Right forelimb (tissue), 1 donor: ENCODE measurements at places on chromosomes 4 and X.

- peak; percentile 79 for DNase-seq
Observed at GRCh38 chrX:50813843-50814661, at the start of gene SHROOM4. TSS of gene SHROOM4 (minus strand) at chrX:50814194. CDS start at chrX:50814018, 176 bp downstream.

DNA sequence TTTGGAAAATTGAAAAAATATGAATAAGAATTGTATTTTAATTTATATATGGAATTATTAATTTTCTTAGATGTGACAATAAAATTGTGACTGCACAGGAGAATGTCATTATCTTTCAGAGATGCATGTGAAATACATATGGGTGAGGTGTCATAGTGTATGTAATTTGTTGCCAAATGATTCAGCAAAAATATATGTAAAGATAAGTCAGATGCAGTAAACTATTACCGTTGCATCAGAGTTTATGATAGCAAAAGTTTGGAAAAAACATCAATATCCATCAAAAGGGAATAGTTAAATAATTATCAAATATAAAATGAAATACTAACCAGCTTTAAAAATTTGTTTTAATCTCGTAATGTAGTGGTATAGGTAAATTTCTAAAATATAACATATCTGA, 10.4 kb upstream of the SLC7A11 start:
- DNase-seq, result no peak

DNA sequence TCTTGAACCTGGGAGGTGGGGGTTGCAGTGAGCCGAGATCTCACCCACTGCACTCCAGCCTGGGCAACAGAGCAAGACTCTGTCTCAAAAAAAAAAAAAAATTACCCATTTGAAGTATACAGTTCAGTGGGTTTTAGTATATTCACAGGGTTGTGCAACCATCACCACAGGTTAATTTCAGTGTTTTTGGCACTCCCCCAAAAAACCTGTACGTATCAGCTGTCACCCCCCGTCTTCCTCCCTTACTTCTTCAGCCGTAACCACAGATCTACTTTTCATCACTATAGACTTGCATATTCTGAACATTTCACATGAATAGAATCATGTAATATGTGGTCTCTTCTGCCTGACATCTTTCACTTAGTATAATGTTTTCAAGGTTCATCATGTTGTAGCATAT, 11.7 kb upstream of the PTTG2 start:
- DNase-seq, result no peak

DNA sequence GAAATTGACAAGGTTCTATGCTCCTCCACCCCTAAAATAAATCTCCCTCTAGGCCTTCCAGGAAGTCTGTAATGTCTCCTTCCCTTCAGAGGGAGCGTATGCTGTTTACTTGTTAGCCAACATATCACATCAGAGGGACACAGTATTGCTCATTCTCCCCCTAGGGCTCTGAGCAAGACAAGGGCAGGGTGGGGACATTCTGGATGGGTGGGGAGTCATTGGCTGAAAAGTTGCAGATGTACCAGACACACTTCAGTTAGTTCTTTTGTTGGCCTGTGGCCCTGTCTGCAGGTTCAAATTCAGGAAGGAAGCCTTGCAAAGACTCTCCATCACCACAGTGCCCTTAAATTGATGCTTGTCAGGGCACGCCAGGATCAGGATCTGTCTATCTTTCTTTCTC, 106.3 kb upstream of the TEX13D start:
- no peak for DNase-seq

GRCh38 chr4:52192721-52193135, 141.6 kb downstream of the SPATA18 start:
- DNase-seq, result no peak

- no peak for DNase-seq
Observed at GRCh38 chrX:45619290-45619689, 418.6 kb upstream of the DIPK2B start.

GRCh38 chrX:101108284-101108683, 10.3 kb downstream of the CENPI start:
- no peak for DNase-seq

- no peak for DNase-seq
Observed at GRCh38 chrX:15815779-15816437, 25.6 kb downstream of the ZRSR2 start.

DNA sequence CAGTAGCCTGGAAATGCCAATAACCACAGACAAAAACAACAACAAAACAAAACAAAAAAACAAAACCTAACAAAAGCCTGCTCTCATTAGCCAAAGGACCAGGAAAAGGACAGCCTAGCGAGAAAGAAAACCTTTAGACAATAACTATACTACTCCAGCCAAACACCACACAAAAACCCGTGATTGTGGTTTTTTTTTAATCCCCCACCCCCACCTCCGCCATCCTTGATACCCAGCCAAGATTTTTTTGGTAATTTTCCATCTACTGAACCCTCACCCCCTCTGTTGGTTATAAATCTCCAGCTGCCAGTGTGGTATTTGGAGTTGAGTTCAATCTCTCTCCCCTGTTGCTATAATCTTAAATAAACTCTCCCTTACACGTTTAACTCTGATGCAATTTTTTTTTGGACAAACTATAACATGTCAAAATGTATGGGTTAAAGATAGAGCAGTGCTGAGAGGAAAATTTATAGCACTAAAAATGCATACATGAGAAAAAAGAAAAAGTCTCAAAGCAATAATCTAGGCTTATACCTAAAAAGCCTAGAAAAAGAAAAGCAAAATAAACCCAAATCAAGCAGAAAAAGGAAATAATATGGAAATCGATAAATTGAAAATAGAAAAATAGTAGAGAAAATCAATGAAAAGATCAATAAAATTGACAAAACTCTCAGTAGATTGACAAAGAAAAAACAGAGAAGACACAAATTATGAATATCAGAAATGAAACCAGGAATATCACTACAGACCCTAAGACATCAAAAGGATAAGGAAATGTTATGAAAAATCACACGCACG, 83.7 kb downstream of the NAT8L start:
- no peak for DNase-seq

DNA sequence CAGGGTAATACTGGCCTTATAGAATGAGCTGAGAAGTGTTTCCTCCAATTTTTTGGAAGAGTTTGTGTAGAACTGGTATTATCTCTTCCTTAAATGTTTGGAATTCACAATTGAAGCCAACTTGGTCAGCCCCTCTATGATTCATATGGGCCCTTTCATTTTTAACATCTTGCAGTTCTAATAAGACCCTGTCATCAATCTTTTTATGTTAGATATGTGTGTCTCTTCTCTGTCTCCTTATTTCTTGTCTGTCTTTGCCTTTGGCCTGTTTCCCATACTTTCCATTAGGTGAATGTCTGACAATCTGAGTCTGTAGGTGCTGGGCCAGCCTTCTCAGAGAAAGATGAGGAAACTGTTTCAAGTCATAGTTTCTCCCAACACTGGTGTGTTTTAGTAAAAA, 88.7 kb downstream of the SLC16A2 start:
- DNase-seq, result no peak

GRCh38 chr4:140726776-140727500, 29.2 kb downstream of the TBC1D9 start:
- DNase-seq, result no peak

- no peak for DNase-seq
Observed at GRCh38 chrX:57364145-57364544, 77.6 kb downstream of the FAAH2 start.

DNA sequence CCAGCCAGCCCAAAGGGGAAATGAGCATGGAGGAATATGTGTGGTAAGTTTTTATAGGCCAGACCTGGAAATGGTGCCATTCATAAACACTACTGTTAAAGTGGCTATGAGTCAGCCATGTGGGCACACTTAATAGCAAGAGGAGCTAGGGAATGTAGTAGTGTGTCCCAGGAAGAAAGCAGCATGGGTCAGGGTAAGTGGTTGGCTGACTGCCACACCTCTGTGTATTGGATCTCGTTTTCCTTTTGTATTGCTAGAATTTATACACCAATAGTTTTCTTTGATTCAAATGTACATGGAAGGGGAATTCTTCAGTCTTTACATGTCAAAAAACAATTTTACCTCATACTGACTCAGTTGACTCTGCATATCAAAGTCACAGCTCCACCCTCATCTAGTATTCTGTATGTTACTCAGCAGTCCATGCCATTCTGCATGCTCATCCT, 22.9 kb upstream of the SGMS2 start:
- DNase-seq, result no peak

DNA sequence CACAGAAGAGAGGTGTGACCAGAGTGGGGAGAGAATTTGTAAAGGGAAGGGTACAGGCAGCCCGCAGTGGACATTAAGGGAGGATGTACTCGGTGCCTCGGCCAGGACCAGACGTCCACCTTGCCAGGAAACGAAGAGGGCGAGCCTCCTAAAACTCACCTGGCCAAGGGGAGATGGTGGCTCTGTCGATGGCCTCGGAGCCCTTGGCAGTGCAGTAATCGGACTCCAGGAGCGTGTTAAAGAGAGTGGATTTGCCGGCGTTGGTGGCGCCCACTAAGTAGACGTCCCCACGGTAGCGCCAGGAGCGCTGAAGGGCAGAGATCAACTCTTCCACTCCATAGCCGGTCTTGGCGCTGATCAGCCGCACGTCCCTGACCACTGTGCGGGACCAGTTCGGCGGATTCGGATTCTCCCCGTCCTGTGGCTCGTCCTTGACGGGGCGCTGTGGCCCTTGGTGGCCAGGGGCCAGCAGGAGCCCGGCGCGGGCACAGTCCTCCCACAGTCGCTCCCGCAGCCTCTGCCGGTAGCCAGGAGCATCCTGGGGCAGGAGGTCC, 1.0 kb downstream of the NOA1 start:
- peak; percentile 51 for DNase-seq

DNA sequence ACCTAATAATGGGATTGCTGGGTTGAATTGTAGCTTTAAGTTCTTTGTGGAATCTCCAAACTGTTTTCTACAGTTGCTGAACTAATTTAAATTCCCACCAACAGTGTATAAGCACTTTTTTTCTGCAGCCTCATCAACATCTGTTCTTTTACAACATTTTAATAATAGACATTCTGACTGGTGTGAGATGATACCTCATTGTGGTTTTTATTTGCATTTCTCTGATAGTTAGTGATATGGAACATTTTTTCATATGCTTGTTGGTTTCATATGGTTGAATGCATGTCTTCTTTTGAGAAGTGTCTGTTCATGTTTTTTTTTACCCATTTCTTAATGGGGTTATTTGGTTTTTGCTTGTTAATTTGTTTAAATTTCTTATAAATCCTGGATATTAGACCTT, 1718.9 kb downstream of the C4orf33 start:
- DNase-seq, result no peak

DNA sequence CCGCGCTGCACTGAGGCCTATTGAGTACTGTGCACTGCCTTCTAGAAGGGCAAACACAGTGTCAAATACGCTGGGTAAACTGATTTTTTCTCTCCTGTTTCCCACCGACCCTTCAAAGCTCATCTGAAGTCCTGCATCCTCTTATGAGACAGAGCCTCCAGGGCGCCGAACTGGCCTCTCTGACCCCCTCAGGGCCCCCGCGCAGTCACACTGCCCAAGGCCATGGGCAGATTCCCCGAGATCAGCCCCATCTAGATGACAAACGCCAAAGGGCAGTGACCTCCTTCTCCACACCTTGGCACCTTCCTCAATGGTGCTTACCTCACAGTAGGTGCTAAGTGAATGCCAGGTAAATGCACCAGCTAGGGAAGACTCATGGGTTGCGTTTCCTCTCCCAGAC, 34.4 kb downstream of the CHST7 start:
- no peak for DNase-seq

DNA sequence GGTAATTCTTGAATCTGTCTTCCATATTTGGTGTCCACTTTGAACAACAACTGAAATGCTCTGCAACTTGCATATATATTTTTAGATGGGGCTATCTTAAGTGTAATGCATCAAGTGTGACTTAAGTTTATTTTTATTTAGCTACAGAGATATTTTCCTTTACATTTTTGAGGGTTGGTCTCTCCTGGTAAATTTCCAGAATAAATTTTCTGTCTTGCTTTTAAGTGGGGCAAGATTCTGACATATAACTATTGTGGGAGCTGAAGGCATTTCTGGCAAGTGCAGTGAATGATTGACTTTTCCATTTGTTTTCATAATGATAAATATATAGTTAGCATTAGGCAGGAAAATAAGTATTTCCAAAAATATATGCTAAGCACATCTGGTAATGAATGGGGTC, 18.8 kb downstream of the UNC5C start:
- DNase-seq, result no peak

DNA sequence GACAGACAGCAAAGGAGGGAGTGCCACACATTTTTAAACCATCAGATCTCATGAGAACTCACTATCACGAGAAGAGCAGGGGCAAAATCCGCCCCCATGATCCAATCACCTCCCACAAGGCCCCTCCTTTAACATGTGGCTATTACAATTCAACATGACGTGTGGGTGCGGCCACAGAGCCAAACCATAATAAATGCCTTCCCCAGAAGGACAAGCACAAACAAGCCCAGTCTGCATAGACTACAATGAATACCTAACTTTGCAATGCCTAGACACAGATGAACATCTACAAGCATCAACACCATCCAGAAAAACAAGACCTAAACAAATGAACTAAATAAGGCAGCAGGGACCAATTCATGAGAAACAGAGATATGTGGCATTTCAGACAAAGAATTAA, 12.3 kb downstream of the ETDA start:
- DNase-seq, result no peak

- no peak for DNase-seq
Observed at GRCh38 chrX:123720486-123720885, 12.4 kb downstream of the THOC2 start.

- no peak for DNase-seq
Observed at GRCh38 chr4:177810220-177810619, 368.0 kb upstream of the AGA start.

GRCh38 chr4:67712000-67712625, 11.2 kb upstream of the UBA6 start:
- DNase-seq, result no peak

GRCh38 chr4:9825049-9825448, 43.6 kb downstream of the DRD5 start:
- DNase-seq, result no peak

GRCh38 chrX:15646031-15646430, 18.6 kb downstream of the CLTRN start:
- DNase-seq, result no peak

GRCh38 chrX:48918301-48918642, 552 bp downstream of the PIM2 start:
- DNase-seq, result no peak

GRCh38 chr4:186204103-186204559, 12.8 kb downstream of the CYP4V2 start:
- peak; percentile 66 for DNase-seq

GRCh38 chr4:43778187-43778915, 670.3 kb downstream of the KCTD8 start:
- DNase-seq, result no peak

GRCh38 chr4:6692806-6693205, 872 bp upstream of the S100P start:
- no peak for DNase-seq

- DNase-seq, result no peak
Observed at GRCh38 chr4:99430106-99430505, 5.0 kb downstream of the ADH7 start.

- peak; percentile 86 for DNase-seq
Observed at GRCh38 chr4:10808591-10808990, 124.0 kb upstream of the CLNK start.

DNA sequence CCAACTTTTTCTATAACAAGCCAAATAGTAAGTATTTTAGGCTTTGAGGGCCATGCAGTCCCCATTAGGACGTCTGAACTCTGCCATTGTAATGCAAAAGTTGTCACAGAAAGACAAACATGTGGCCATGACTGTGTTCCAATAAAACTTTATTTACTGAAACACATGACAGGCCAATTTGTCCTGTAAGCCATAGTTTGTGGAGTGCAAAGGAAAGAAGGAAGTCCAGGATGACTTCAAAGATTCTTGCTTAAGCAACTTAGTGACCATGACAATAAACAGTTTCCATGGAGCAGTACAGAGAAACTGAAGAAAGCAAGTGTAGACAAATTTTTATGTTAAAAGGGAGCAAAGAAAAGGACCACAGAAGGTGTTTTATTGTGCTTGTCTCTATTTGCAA, 35.0 kb upstream of the MYOZ2 start:
- no peak for DNase-seq
